ENCODE measurements at places on chromosomes 1 and 21.

GRCh38 chr1:17149771-17150170 lies 30.5 kb upstream of the PADI2 start:
- DNase-seq, result no peak

DNA sequence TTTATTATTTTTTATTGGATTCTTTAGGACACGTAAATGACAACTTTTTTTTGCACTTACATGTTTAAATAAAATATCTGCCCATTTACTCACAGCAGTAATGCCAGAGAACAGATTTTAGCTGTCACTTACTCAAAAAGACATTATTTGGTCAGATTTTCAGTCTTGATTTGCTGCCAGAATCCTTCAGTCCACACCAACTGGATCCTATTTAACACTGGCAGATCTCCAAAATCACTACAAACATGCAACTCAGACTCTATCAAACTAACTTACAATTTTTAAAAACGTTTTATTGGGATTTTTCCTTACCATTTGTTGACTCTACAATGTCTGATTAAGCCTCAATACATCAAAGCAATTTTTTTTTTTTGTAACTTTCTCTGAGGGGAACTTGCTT lies 11.1 kb downstream of the ATP6V1G3 start:
- no peak for DNase-seq

GRCh38 chr1:1939296-1940122 lies 20.4 kb upstream of the TMEM52 start:
- DNase-seq, result no peak

DNA sequence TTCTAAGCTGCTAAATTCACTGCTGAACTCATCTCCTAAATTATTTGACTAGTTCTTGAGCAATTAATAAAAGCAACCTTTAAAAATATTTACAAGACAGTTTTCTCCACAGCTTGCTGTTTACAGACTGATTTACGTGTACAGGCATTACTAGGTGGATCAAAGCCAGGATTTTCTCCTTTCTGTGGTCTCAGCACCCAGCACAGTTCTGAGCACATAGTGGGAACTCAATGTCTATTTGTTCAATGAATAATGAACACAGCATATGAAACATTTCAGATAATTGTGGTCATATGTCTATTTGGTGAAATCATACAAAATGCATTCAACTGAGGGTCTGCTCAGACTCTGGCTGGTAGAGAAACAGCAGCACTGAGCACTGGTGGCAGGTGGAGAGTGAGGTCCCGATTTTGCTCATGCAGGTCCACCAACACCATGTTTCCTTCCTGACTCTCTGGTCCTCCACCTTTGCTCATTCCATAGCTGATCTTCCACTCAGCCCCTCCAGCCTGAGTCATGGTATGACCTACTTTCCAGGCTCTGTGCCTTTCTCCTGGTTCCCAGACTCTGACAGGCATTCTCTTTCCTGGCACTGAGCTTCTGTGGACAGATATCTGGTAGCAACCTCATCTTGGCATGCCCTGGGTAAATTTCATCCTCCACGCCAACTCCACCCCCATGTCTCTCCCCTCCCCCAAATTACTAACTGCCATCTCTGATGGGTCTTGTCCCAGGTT lies 311.3 kb downstream of the TGFB2 start:
- no peak for DNase-seq

- DNase-seq, result no peak
Measured at GRCh38 chr1:167689567-167689920, 32.2 kb upstream of the MPZL1 start.

GRCh38 chr1:30815556-30815955 lies 58.0 kb upstream of the LAPTM5 start:
- DNase-seq, result no peak

DNA sequence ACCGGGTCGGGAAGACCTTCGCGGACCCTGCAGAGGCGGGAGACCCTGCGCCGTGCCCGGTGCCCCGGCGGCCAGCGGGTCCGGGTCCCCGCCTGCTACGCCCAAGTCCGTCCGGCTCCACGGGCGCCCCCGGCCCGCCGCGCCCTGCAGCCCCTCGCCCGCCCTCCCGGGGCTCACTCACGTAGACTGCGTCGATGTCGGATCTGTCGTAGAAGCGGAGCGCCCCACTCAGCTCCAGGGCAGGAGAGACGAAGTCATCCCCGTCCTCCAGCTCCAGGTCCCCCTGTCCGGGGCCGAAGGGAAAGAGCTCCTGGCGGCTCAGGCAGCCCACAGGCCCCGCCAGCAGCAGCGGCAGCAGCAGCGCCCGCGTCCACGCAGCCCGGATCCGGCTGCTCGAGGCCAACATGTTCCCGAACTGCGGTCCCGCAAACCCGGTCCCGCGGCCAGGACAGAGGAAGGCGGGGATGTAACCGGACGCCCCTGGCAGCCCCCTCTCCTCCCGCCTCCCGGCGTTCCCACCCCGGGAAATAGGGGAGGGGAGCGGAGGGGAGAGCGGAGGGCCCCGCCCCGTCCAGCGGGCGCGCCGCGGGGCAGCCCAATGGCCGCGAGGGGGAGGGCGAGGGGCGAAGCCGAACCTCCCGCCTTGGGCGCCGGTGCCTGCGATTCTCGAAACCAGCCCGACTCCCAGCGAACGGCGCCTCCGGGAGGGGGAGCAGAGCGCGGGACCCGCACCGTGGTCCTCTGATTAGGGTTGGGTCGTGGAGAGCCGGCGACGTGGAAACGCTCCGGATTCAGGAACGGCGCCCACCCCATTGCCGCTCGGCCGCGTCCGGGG lies at the start of gene NID1:
Gene NID1, minus strand, starts transcription at position 417 of the 835 bp plus-strand sequence. Its CDS starts 11 bp downstream, at position 406.
- no peak for DNase-seq

DNA sequence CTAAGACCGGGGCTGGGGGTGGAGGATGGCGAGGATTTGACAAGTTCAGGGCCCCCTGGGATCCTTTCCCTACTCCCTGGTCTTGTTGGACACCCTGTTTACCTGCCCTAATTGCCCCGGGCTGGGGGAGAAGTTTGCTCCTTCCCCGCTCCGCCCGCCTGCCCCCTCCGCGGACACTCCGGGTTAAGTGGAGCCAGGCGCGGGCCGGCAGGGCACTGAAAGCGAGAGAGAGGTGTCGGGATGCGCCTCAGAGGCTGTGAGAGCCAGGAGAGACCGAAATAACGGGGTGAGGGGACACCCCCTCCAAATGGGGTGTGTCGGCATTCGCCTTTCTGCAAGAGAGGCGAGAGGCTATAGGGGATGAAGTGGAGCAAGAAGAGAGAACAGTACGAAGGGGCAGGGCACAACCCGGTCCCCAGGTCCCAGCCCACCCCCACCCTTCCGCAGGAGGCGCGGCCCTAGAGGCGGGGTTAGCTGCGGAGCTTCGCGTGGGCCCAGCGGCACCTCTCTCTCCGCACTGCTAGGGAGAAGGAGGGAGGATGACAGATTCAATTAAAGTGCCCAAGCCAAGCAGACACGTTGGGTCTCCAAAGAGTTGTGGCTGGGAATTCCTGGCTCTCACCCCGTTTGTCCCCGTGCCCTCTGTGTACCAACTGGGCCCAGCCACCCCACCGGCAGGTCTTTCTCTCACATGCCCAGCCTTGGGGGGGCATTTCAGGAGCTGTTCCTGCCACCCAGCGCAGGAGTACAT lies 3.8 kb downstream of the EFNA3 start:
- DNase-seq, result no peak

- DNase-seq, result no peak
Measured at GRCh38 chr21:35321322-35322200, 272.5 kb upstream of the RUNX1 start.

DNA sequence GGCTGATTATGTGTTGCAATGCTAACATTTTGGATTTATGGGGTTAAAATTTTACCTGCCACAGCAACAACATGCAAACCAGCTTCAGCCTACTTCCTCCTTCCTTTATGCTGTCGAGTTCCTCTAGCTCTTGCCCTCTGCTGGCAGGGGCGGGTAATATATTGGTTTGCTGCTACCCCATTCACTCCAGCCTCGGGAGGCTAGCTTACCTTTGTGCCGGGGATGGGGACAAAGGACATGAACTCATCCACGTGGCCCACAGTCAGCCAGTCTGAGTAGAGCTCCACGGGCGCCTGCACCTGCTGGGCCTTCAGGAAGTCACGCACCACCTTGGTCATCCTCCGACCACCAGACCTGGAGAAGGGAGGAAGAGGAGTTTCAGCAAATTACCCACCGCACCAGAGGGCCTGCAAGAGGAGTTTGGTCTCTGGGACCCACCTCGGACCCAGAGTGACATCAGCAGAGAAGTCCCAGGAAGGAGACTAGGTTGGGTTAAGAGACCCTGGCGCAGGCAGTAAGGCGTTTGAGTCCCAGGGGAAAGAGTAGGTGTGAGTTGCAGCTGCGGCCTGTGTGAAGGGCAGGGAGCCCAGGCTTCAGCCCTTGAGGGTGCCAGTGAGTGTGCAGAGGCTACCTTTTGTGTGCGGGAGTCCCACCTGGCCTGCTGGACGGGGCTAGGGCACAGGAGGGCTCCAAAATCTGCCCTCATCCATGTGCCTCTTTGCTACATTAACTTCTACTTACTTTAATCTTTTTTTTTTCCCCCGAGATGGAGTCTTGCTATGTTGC lies 21.8 kb upstream of the SDHB start:
- no peak for DNase-seq

DNA sequence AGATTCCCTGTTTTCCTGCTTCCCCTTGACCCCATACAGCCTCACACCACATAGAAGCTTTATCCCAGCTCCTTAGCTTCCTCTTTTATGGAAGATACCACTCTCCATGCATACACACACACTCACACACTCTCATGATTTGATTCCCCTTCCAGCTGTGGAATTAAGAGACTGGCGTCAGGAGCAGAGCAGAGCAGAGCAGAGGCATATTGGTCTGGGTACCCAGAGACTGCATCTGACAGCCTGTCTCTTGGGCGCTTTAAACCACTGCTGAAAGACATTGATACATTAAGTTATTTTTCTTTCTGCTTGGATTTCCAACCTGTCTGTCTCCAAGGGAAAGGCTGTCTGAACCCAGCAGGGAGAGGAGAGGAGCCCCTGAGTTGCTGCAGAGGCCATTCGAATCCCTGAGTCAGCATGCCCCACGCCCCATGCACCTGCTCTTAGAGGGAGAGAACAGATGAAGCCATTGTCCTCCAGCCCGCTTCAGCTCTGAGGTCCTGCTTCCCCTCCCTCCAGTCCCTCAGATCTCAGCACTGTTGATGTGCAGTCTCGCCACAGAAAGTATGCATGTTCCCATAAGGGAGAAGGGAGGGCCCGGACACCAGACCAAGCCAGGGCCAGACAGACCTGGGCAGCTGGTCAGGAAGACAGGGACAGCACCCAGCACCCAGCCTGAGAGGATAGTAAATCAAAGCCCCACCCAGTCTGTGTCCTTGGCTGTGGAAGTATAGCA lies 66.7 kb upstream of the GJB5 start:
- DNase-seq, result no peak

GRCh38 chr21:44047996-44048560 lies 36.0 kb downstream of the TRAPPC10 start:
- no peak for DNase-seq

DNA sequence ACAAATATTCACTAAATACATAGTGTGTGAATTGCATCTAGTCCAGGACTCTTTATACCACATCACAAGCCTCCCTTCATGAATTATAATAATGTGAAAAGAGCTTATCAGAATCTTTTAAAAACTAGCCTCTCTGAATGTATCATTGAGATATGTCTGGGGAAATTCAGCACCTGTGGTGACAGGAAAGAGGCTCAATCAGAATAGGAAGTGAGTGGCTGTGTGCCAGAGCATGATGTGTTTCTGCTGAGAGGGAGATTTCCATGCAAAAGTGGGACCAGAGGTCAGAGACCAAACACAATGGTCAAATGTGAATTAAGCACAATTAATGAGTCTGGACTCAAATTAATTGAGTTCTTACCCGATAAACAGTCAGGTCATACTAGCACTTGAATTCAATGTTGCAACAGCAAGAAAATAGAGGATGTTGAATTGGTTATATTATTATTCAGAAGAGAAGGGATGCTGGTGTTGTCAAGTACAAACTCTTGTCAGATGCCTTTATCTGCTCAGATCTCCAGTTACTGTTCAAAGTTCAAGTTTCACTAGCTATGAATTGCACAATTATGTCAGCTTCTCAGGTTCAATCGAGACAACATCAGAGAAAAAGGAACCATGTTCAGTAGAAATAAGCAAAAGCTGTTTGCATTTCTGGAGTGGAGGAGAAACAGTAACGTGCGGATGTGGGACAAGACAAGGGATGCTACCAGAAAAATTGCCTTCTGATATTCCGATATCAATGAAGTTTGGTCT lies 226.2 kb downstream of the ZNF326 start:
- DNase-seq, result no peak

All from NCI-H1417 treated with DMSO at 0.1 percent for 48 hours (cell line).